A549 (cell line): ENCODE measurements at places on chromosomes 7 and 10. TPM values are rescaled to one million over a fixed set of nuclear protein-coding genes. Genes with fewer than 3 reads are reported as not detected.

The PODXL gene
- 28.4 to 35.3 TPM (median 33.6 TPM) in 3 replicates for polyA plus RNA-seq

The IRF5 gene
- 6.1 to 9.7 TPM (median 8.7 TPM) in 3 replicates for polyA plus RNA-seq

The ADRB1 gene
- polyA plus RNA-seq, result 0.62 to 0.75 TPM (median 0.66 TPM) in 3 replicates

The GIMAP8 gene
- polyA plus RNA-seq, result not detected in 3 replicates

The HOXA6 gene
- 1.6 to 2.2 TPM (median 2.1 TPM) in 3 replicates for polyA plus RNA-seq

- DNase-seq, result peak; percentile 88
Measured at GRCh38 chr7:151245360-151246101, 3.0 kb downstream of the SMARCD3 start.

- DNase-seq, result no peak
Measured at GRCh38 chr10:97100657-97101056, 85.1 kb downstream of the SLIT1 start.

DNA sequence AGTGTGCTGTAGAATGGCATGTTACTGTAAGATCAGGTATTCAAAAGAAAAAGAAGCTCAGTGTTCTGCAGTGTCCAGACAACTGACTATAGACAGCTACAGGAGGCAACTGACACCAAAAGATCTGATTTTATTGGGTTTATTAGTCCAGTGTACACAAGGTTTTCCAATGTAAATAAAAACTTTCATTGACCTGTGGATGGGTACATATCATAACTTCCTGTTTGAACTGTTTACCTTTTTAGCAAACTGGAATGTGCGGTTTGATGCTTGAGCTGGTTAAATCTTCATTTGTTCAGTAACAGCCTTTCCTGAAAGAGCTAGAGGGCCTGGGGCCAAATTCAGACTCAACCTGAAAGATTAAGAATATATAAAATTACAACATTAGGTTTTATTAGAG is 172.6 kb upstream of the SP8 start:
- no peak for DNase-seq

GRCh38 chr10:75038335-75038734 is 73.1 kb upstream of the SAMD8 start:
- DNase-seq, result no peak

- DNase-seq, result peak; percentile 45
Measured at GRCh38 chr10:86225103-86225782, 141.4 kb downstream of the GRID1 start.

DNA sequence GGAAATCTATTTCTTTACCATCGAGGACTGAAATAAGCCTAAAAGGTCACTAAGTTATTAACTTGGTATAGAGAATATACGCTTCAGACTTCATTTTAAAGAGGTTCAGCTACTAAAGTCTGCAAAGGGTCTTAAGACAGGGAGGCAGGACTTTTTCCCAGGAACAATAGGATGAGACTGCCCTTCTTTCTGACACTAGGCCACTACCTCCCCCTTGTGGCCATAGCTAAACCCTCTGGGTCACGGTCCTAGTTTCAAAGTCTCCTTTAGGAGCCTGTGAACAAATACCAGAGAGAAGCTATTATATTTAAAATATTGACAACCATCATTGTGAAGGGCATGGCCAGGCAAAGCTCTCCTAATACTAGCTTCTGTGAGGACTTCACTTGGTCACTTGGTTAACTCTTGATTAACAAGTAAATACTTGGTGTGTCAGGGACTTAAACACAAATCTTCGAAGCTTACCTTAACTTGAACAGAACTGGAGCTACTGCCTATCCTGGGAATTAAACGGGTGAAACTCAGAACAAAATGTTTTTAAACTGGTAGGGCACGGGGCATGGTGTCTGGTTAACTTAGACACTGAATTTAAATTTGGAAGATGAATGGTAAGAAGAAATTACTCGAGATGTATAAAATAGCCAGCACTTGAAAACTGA is 75.6 kb downstream of the CCDC6 start:
- peak; percentile 60 for DNase-seq

DNA sequence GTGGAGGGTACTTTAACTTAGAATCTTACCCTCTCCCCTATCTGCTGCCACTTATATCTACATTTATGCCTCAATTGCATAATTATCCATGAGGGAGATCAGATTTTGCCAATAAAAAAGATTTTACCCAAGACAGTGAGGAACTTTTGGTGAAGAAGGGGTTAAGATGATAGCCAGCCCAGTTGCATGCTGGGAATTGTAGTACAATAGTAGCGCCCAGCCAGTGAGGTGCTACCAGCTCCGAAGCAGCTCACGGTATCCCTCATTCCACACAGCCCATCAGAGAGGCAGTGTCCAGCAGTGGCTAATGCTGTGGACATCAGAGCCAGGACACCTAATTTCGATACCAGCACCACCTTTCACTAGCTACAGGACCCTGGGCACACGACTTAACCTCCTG is 5.9 kb upstream of the LGI1 start:
- DNase-seq, result peak; percentile 45

DNA sequence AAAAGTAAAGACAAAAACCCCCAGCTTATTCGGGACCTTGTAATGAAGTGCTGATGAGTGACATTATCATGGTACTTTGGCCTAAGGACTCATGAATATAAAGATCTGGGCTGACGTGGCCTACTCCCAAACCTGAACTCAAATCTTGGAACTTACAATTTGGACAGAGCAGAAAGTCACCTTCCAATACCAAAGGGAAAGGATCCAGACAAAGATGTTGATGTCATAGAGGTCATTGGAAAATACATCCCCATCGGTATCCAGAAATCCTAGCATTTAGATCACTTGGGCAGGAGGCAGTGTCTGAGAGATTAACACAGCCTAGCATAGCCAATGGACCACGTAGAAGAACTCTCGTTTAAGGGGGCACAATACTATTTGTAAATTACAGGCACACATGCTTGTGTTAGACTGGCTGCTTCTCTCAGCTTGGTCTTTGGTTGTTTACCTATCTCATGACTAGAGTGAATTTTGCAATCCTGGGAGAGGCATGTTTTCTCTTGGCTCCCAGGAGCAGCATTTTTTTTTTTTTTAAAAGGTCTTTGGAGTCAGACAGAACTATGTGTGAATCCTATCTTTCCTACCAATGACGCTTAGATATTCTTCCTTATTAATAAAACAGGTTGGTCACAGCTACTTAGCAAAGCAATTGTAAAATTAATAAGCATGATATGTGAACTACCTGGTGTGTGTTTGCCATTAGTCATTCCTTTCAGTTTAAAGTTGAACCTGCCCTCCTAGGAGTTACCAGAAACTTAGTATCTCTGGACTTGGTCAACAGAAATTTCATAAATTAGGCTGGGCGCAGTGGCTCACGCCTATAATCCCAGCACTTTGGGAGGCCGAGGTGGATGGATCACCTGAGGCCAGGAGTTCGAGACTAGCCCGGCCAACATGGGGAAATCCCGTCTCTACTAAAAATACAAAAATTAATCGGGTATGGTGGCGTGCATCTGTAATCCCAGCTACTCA is 27.8 kb upstream of the MRPS33 start:
- DNase-seq, result peak; percentile 78

DNA sequence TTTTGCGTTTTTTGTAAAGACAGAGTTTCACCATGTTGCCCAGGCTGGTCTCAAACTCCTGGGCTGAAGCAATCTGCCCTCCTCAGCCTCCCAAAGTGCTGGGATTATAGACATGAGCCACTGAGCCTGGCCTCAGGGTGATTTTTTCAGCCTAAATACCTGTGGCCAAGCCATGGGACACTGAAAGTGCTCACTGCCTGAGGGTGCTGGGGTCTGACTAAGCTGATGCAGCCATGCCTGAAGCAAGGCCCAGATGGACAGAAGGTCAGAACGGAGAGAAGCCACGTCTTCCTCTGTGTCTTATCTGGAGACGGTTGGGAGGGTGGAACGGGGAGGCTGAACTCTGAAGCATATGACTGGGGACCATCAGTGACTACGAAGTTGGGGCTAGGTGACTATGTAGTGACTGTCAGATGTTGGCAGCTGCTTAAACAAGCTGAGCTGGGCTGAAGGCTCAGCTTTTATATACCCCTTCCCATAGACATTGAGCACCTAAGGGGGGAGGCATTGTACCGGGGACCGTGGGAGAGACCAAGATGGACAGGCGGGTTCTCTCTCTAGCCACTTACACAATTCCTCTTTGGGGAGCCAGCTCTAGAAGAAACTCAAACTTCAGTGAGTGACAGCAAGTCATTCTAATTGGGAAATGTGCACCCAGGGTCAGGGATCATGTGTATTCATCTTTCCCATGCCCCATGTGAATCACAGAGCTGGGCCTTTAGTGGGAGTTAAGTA is 73.3 kb upstream of the HABP2 start:
- no peak for DNase-seq
